T-helper 17 cell (primary cell): ENCODE measurements at places on chromosomes 7 and 10. TPM values are rescaled to one million over a fixed set of nuclear protein-coding genes. Genes with fewer than 3 reads are reported as not detected.

SCIN gene
- not detected for total RNA-seq

- H3K27ac ChIP-seq = no peak overlapping the region
- H3K4me3 ChIP-seq = no peak overlapping the region
- H3K36me3 ChIP-seq = peaks cover 2% of the 10 kb centered on the region
Observed at GRCh38 chr7:2725178-2726105, 37.4 kb downstream of the AMZ1 start.

MPP7 gene
- total RNA-seq = 22.7 TPM

SAMD9L gene
- 17.7 TPM for total RNA-seq

CDNF gene
- 3.2 TPM for total RNA-seq
